ENCODE measurements at places on chromosomes 2 and 18.

GRCh38 chr2:169716938-169717690 is 16.5 kb upstream of the KLHL23 start:
- DNase-seq = no peak

DNA sequence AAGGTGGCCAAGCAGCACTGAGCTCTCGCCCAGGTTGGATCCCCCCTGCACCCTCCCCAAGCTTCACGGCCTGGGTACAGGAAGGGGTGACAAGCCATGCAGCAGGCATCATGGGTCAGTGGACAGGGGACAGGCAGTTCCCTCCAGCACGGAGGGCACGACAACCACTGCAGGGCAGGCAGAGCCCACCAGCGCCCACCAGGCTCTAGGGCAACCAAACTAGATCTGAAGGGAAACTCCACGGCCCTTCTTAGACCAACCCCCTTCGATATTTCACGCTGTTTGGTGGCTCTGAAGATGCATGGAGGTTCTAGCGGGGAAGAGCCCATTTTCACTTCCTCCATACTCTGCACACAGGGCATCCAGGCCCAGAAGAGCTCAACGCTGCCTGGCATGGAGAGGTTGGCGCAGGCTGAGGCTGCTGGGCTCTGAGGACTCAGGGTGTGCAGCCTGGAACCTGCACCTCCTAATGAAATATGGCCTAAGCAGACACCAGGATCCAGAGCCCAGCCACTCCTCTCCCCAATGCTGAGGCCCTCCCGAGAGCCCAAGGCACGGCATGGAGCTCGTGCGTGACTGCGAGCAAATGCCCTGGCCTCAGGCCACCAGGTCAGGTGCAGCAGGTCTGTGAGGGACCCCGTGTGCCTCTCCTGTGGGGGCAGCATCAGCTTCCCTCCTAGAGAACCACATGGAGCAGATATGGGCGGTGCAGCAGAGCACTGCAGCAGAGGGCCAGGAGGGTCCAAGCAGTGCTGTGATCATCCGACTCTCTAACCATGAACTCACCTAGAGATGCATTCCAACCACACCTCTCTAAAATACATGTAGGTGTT is 8.7 kb upstream of the MTERF4 start:
- no peak for DNase-seq

GRCh38 chr2:232013701-232014353 is 52.3 kb downstream of the DIS3L2 start:
- DNase-seq = peak; percentile 13

DNA sequence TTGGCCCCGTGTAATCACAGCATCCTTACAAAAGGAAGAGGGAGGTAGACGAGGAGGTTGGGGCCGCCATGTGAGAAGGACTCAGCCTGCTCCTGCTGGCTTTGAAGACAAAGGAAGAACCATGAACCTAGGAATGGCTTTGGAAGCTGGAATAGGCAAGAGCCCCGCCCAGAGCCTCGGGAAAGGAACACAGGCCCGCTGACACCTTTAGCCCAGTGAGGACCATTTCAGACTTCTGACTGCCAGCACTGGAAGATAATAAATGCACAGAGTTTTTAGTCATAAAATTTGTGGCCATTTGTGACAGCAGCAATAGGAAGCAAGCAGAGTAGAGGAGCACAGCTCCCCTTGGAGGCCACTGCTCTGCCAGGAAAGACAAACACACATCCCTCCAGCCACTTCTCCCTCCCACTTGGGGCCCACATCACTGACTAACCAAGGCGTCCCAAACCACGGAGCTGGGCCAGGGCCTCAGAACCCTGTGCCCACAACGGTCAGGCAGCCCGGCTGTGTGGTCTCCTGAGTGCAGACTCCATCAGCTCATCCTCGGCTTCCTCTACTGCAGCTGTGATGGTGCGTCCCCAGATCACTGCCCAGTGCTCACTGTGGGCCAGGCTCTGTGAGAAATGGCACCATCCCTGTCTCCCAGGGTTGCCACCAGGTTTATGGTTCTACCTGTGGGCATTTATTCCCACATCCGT is 39.7 kb downstream of the TFCP2L1 start:
- DNase-seq = no peak

DNA sequence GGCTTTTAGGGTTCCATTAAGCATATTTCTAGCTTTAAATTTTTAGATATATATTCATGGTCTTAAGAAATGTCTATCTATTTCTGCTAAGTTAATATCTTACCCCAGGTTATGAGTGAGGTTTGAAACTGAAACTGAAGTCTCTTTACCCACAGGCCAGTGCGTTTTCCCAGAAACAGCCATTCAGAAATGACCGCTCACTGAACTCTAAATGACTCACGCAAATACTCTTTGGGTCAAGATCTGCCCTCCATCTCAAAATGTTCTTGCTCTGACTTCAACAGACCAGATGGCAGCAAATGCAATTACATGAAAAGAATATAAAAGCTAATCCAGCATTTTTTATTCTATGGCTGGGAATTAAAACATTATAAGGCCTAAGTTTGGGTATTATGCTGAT is 315.2 kb downstream of the TDRD15 start:
- no peak for DNase-seq

DNA sequence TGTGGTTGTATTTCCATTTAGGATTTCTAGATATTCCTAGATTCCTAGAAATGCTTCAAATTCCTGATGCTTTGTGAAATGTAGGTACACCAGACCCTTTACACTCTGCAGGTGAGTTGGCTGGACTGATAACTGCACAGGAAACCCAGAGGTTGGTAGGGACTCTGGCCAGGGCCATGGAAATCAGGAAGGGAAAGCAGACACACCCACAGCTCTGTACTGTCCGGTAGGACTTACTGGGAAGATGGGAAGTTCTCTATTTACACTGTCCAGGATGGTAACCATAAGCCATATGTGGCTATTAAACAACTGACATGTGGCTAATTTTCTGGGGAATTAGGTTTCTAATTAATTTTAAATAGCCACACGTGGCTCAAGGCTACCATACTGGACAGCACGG is 31.4 kb downstream of the NEMP2 start:
- no peak for DNase-seq

DNA sequence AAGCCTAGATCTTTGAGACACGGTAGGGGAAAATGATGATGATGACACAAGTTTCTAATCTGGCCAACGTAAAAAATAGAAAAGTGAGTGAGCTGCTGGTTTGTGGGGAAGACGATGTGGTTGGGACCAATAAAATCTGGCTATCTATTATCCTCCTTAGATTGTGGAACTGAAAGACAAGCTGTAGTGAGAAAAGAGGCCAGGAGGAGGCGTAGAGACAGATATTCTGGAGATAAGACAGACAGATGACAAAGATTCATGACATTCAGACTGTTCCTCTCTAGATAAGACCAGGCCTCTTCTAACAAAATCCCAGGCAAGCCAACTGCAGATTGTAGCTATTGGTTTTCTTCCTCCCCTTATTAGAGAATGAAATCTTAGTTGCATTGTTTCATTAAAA is 376.3 kb upstream of the UBE2E3 start:
- no peak for DNase-seq

DNA sequence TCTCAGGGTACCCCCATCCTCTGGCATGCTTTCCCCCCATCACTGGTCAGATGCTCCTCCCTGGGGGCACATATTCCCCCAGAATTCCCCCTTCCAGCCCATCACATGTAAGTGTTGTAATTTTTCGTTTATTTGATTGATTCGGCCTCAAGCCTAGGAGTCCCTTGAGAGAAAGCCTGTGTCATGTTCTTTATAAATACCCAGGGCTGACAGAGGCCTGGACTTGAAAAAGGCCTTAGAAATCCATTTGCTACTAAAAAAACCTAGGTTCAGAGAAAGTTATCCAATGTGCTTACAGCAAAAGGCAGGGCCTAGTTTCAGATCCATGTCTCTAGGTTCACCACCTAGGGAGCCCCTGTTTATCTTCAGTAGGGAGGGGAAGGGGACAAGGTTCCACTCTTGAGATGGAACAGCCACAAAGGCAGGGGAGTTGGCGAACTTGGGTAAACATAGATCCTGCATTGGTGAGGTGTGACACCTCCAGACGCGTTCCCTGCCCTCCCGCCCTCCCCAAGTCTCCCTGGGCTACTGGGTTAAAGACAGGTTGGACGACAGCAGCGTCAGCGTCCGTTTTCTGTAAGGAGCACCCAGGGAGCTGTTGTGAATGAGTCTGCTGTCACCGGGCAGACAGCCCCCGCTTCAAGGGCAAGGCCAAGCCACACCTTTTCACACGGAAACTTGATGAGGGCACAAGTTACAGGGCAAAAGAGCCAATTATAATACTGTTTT is 147.8 kb downstream of the EN1 start:
- no peak for DNase-seq

GRCh38 chr18:46264255-46264654 is 160.1 kb downstream of the HAUS1 start:
- no peak for DNase-seq

DNA sequence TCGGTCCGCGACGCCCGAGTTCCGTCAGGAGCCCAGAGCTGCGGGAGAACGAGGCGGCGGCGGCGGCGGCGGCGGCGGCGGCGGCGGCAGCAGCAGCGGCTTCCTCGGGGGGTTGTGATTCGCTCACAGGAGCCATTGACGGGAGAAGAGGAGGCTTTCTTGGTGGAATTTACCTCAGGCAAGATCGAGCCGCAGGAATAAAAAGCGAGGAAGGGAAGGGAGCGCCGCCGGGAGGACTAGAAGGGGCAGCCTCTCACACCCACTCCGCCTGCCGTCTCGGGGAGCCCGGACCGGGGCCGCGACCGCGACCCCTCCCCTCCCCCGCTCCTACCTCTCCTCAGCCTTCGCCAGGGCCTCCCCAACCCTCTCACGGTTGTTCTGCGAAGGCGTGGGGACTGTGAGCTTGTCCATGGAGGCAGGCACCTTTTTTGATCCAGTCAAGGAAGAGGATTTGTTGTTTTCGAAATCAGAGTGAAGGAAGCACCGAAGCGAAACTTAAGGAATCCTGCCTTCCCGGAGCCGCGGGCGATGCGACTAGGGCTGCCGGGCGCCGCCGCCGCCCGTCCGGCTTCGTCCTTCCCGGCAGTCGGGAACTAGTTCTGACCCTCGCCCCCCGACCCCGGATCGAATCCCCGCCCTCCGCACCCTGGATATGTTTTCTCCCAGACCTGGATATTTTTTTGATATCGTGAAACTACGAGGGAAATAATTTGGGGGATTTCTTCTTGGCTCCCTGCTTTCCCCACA is 506 bp downstream of the BMPR2 start:
- no peak for DNase-seq

- DNase-seq = no peak
Measured at GRCh38 chr2:105237045-105237765, 4.3 kb upstream of the GPR45 start.

GRCh38 chr18:23380817-23381216 is 72.3 kb upstream of the RIOK3 start:
- no peak for DNase-seq

DNA sequence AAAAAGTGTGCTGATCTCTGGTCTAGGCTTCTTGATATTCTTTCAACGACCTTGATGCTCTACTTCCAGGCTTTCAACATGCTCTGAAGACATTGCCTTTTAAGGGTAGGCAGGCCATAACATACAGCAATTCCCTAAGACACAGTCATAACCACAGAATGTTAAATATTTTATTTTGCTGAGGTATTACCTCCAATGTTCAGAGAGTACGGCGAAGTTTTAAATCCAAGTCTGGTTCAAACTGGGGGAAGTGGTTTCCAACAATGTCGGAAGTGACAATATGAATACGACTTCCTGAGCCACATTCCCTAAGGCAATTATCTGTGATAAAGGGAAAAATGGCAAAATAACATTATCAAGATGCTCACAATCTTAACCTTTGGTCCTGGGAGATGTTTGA is 1077.9 kb upstream of the PIK3C3 start:
- DNase-seq = no peak

DNA sequence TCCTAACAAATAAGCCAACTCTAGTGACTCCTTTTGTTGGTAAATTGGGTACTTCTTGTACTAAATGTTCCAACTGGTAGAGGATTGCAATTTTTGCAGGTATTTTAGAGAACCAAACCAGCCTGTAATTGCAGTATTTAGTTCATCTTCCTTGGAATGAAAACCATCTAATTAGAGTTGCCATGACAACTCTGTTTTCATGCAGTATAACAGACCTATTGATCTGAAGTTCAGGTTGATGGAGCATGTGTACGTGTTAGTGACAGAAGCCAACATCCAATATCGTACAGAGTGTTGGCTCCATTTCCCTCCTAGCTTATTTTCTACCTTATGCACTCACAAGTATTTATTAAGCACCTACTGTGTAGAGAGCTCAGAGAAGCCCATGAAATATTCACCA is 176.3 kb upstream of the FOSL2 start:
- no peak for DNase-seq

DNA sequence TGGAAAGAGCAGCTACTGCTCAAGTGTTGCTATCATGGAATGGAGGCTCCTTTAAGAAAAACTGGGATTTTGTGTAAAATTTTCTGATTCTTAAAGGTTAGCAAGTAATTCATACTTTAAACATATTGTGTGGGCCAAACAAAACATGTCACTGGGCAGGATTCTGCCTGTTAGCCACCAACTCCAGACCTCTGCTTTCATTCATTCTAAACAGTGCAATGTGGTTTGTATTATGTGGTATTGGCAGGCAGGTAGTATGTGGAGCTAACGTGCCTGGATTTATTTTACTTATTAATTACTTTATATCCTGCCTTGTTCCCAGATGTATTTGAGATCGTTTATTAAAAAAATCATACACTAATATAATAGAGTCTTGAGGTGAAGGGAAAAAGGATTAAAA is 1521.3 kb upstream of the ACVR2A start:
- DNase-seq = no peak

DNA sequence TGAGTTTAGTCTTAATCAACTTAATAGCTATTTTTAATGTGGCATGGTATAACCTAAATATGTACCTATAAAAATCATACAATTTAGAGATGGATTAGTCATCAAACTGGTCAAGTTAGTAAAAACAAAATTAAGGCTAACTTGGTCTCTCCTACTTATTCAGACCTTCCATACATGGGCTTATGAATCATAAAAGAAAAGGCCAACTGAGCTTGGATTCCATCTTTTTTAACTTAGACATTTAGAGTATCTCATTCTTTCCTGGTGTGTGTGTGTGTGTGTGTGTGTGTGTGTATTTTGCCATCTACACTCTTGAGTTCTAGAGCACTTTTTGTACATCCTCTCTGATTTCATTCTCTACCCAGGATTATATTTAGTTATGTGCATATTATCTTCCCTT is 637.5 kb downstream of the PLCL1 start:
- no peak for DNase-seq

- DNase-seq = no peak
Measured at GRCh38 chr2:170744248-170745002, 25.8 kb upstream of the ERICH2 start.

DNA sequence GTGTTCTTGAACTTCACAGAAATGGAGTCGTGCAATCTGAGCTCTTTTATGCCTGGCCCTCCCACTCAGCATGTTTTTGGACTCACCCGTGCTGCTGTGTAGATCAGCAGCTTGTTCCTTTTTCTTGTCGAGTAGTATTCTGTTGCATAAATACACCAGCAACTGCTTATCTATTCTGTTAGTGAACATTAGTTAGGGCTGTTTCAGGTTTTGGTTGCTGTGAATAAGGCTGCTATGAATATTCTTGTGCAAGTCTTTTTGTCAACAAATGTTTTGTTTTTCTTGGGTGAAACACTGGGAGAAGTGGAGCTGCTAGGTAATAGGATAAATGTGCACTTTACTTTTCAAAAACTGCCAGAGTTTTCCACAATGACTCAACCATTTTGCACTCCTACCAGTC is 15.3 kb upstream of the CIDEA start:
- no peak for DNase-seq

- DNase-seq = no peak
Measured at GRCh38 chr2:4792126-4792525, 900.1 kb upstream of the SOX11 start.
